ENCODE measurements at places on chromosomes 7 and 10.
A peak's percentile ranks its signal among the peaks of the same experiment; 100 is the strongest.

- no peak for DNase-seq
These were observed 2.9 kb downstream of the OLAH start for GRCh38 chr10:15046626-15047025.

- no peak for DNase-seq
These were observed 419.4 kb upstream of the CELF2 start for GRCh38 chr10:10598297-10598696.

- DNase-seq = peak; percentile 56
These were observed 1.0 kb downstream of the CPED1 start for GRCh38 chr7:120989257-120990220.

DNA sequence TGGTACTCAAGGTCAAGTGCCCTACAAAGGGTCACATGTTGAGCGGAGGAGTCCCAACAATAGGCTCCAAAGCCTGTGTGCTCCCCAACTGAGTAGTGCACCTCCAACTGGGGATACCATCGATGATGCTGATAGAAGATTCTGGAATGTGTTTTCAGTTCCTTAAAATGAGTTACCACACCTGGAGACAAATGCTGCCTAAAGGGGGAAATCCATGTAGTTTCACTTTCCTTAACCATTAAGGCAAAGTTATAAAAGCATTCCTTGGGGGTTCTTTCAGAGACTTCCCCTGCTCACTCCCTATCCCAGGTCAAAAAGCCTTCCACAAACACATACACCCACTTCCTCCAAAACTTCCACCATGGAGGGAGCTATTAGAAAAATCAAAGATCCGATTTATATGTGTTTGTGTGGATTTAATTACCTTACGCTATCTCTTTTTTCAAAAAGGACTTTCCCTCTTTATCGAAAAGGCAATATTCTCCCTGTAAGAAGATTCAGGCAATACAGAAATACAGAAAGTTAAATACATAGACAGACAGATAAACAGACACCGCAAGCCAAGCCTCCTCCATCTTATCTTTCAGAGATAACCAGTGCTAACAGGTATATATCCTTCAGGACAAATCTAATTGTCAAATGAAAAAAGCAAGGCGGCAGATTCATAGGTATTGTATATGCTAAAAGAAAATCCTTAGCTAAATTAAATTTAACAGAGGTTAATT, 135.9 kb upstream of the ASAH2 start:
- DNase-seq = no peak

GRCh38 chr10:3902054-3902808, 117.2 kb upstream of the KLF6 start:
- DNase-seq = no peak

GRCh38 chr10:91974960-91975359, 51.4 kb downstream of the BTAF1 start:
- DNase-seq = no peak

DNA sequence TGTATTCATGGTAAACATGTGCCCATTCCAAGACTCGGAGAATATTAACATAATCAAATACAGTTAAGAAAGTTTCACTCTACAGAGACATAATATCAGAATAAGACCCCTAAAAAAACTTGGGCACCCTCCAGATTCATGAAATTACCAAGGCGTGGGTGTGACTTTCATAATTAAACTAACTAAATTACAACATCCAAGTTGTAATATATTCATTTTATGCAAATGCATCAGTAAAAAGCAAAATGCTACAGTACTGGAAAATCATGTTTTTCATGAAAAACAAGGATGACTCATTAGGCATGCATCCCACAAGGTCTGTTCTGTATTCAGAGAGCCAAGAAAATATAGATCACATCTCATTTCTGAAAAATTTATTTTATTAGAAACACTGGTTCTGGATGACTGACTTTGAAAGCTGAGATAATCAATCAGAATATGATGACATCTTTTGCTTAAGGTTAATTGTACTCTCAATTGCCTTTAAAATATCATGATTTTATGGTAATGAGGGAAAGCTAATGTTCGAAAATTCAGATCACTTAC, 248.8 kb upstream of the SMIM30 start:
- DNase-seq = no peak

- no peak for DNase-seq
These were observed 39.5 kb downstream of the ACSM6 start for GRCh38 chr10:95233377-95234034.

DNA sequence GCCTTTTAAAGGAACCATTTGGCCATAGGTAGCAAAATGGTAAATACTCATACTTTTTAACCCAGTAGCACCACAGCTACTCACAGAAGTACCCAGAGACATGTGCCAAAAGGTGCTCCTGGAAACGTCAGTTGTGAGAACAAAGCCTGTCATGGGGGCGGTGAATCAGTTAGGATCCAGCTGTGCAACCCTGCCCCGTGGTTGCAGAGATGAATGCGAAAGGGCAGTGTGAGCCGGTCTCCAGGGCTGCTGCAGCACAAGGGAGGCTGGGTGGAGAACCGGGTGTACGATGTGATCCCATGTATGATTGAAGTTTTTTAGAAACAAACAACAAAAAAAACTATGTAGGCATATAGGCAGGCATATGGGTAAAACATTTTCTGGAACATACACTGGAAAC, 1.3 kb upstream of the LRRC18 start:
- no peak for DNase-seq

- no peak for DNase-seq
These were observed 55.2 kb downstream of the DIP2C start for GRCh38 chr10:634256-634655.

DNA sequence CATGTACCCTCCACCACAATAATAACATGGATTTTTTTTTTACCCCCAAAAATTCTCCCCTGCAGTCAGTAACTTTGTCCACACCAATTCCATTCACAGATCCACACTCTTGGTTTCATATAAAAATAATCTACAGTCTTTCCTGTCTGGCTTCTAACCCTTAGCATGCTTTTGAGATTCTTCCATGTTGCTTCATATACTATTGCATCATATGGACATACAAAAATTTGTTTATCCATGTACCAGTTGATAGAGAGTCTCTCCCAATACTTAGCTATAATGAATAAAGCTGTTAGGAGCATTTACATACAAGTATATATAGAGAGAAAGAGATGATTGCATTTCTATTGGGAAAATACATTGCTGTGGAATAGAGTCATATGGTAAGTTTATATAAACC, 575.0 kb downstream of the XPNPEP1 start:
- no peak for DNase-seq

DNA sequence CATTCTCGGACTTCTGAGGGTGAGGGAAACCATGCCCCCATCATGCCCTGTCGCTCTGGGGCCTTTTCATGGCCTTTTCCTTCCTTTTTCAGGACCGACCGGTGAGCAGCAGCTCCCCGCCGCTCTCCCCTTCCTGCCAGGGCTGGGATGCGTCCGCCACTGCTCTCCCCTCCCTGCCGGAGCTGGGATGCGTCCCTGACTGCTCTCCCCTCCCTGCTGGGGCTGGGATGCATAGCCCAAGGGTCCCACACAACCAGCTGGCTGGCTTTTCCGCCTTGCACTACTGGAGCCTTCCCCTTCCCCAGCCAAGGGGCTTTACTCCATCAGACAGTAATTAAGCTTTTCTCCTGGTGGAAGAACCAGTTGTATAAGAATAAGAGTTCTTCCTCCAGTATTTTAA, 129.7 kb upstream of the COBL start:
- DNase-seq = no peak

DNA sequence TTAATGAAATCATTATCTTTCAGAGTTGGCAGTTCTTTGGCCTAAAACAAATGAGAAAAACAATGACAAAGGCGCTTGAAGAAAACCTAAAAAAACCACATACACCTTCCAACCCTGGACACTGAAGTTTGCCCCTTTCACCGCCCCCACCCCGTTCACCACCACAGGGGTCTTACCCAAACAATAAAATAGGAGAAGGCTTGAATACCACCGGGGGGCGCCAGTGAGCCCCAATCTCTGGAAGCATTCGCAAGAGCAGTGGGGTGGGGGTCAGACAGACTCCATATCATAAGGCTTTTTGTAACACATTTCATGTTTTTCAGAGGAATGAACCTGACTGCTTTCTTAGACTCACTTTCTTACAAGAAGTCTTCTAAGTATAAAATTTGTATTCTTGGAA, 163.6 kb downstream of the PIP4K2A start:
- peak; percentile 33 for DNase-seq

DNA sequence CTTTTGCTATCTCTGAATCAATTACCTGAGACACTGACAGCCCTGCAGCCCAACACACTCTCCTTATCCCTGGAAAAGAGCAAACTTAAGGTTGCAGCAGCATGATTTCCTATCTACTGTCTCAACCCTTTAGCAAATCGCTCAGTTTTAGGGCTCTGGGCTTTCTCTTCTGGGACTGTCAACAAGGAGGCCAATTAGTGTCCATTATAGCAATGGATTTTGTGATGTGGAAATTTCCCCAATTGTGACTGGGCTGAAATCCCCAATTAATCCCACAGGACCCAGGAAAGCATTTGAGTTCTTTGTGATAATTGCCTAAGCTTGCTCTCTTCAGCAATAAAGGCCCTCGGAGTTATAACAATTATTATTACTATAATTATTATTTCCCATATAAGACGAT, 197.0 kb downstream of the ZNF438 start:
- DNase-seq = no peak

- no peak for DNase-seq
These were observed 55.0 kb upstream of the JCAD start for GRCh38 chr10:30114401-30114800.

- no peak for DNase-seq
These were observed 87.4 kb downstream of the RAMP3 start for GRCh38 chr7:45244981-45245380.

GRCh38 chr7:128194533-128195282, 46.4 kb upstream of the LEP start:
- no peak for DNase-seq

DNA sequence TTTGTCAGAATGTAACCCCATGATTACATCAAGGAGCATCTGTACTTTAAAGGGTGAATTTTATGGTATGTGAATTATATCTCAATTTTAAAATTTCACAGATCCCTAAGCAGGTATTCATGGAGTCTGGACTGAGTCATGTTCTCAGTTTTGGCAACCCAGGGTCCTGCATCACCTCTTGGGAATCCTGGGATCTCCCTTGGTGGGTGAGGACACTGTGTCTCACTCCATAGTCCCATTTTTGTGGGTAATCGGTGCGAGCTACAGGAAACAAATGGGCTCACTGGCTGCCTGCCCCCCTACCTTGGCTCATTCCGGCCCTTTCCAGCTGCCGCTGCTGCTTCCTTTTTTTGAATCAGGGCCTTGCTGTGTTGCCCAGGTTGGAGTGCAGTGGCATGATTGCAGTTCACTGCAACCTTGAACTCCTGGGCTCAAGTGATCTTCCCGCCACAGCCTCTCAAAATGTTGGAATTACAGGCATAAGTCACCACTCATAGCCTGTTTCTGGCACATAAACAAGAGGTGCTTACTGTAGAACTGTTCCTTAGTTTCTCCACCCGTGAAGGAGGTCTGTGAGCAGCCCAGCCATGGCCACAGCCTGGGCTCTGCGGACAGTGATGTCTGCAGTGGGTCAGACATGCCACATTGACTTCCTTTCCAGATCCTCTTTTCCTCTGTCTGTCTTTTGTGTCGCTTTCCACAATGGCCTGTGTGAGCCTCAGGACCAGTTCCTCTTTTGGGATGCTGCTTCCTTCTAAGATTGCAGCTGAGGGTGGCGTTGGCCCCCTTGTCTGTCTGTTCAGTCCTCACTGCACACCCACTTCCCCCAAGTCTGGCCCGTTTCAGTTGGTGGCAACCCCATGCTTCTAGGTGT, 14.5 kb downstream of the PALD1 start:
- no peak for DNase-seq

- DNase-seq = no peak
These were observed 221.2 kb downstream of the ADRA2A start for GRCh38 chr10:111298031-111298430.

DNA sequence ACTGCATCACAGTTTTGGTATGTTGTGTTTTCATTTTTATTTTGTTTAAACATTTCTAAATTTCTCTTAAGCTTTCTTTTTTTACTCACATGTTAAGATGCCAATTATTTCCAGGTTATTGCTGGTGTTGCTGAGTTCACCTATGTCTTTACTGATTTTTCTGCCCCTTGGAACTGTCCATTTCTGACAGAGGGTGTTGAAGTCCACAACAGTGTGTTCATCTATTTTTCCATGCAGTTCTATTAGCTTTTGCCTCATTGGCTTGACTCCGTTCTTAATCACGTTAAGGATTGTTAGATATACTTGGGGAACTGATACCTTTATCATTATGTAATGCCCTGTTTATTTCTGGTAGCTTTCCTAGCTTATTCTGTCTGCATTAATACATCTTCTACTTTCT, 158.0 kb upstream of the TCERG1L start:
- DNase-seq = no peak

DNA sequence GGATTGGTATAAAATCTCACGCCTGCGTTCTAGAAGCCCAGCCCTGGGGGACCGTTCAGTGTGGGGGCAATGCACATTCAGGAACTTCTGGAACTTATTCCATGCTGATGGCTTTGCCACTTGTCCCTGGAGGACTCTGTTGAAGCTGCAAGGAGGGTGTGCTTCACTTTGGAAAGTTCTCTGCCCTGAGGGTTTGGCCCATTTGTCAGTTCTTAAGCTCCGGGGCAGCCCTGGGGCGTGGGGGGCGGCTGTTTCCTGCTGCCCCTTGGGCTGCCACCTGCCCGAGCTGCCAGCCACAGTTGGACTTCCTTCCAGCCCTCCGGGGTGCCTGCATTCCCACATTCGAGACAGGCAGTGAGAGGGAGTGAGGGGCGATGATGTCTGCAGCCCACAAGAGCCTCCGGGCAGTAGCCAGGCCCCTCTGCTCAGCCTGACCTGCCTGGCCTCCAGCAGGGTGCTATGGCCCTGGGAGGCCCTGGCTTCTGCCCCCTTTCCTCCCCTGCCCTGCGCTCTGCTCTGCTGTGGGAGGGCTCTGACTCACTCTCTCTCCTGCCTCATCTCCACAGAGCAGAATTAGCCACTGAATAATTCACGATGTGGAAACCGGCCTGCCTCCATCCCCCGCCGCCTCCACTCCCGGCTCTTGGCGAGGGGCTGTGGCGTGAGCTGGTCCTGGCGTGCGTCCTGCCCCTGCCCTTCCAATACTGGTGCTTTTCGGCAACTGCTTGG, 1.9 kb downstream of the TTYH3 start:
- peak; percentile 68 for DNase-seq

- DNase-seq = peak; percentile 18
These were observed at the start of gene THSD7A for GRCh38 chr7:11831736-11832495. THSD7A (minus strand) TSS chr7:11832198; CDS start chr7:11831946, 252 bp downstream.

DNA sequence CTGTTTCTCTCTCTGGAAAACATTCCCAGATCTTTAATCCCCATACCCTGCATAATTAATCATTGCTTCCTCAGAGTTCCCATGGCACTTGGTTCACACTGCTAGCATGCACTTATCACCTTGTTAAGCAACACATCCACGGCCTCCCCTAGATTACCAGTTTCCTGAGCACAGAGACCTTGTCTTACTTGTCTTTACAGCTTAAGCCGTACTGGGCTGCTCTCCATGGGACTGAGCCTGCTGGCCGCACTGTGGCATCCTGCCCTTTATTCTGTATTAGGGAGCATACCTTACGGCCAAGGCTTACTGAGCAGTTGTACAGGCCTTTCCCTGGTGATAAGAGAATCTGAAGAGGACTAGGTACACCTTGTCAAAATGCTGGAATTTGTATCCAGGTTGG, 190.2 kb downstream of the REEP3 start:
- DNase-seq = no peak

- DNase-seq = peak; percentile 25
These were observed 1.8 kb downstream of the UFSP1 start for GRCh38 chr7:100887516-100888290.

Data from ovary (tissue), 10 donors.